ENCODE measurements at places on chromosomes 2 and 18.

GRCh38 chr18:36132756-36133155, 3.1 kb downstream of the ELP2 start:
- DNase-seq = no peak

DNA sequence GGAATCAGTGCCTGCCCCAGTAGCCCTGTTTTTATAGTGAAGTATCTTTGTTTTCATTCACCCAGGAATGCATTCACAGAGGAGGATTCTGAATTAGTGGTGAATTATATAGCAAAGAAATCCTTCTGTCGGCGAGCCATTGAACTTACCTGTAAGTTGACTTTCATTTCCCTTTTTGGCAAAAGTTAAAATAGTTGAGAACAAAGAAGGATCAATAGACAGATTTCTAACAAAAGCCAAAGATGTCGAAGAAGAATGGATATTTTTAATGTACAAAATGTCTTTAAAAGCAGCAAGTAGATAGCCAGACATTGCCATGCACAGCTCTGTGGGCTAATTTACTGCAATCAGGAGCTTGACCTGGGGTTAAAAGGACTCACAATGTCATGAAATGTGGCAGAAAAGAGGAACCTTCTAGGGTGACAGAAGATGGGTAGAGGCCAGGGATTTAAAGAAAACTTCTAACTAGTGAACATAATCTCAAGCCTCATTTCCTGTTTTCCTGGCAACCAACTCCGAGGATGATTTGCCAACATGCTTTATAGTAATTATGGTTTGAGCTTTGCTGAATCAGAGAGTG, 53.8 kb upstream of the TMEM87B start:
- no peak for DNase-seq

- DNase-seq = no peak
These were observed 5.5 kb upstream of the GPR75 start for GRCh38 chr2:53865264-53865663.

GRCh38 chr18:79445696-79446561, 50.2 kb downstream of the NFATC1 start:
- no peak for DNase-seq

- no peak for DNase-seq
These were observed 228.1 kb upstream of the PXDN start for GRCh38 chr2:1972422-1972821.

DNA sequence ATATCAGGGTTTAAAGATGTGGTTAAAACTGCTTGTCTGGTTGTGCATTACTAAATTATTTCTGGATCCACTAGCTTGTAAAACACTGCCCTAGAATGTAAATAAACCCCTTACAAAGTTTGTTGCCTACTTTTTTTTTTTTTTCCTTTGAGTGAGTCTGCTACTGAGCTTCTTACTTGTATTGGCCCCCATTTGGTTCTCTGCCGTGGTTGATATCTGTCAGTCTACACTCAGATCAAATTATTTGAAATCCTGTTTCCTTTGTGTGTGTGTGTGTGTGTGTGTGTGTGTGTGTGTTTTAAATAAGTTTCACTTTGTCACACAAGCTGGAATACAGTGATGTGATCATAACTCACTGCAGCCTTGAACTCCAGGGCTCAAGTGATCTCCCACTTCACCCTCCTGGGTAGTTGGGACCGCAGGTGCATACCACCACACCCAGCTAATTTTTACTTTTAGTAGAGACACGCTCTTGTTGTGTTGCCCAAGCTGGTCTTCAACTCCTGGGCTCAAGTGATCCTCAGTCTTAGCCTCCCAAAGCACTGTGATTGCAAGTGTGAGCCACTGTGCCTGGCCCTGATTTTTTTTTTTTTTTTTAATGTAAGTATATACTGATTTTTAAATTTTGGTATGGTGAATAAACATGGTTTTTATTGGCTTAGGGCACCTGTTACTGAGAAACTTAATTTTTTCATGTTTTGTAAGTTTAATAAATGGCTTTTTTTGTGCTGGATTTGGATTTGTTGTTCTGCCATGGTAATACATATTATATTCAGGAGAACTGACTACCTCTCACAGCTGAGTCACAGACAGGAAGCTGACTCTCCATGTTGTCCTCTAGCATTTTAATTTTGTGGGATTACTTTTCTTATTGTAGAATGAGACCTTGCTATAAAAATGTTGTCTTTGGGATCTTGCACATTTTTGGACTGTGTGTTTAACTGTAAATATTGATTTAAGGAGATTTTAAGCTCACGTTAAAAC, 48.5 kb downstream of the MAP4K4 start:
- DNase-seq = no peak
